ENCODE measurements at places on chromosomes 2 and 18.

DNA sequence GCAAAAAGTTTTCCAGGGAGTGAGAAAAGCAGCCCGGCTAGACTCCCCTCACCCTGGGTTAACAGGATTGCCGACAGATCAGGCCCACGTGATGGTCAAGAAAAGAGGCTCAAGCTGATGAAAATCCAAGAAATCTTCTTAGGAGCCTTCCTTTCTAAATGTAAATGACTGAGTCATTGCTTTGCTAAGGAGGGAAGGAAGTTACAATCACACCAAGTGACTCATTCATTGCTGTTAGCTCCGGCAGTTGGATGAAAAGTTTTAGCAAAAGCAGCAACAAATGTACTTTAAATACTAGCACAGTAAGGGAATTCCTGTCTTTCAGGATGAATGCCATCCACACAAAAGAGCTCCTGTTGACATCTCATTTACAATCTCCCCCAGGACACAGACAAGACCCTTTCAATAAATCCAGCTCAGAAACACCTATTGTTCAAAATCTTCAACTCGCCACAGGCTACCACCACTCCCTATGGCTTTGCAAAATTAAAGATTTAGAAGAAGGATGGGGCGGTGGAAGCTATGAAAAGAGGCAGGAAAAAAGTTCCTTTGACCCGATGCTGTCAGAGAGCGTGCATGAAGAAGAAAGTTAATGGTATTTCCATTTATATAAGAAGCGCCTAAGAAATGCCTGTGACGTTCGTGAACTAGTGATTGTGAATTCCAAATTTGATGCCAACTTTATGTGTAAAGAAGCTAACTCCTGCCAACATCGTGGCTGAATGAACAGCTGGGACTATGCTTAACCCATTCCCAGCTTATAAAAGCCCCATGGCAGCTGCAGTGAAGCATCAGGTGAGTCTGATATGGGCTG, 153.7 kb downstream of the TGIF1 start:
- DNase-seq = no peak

DNA sequence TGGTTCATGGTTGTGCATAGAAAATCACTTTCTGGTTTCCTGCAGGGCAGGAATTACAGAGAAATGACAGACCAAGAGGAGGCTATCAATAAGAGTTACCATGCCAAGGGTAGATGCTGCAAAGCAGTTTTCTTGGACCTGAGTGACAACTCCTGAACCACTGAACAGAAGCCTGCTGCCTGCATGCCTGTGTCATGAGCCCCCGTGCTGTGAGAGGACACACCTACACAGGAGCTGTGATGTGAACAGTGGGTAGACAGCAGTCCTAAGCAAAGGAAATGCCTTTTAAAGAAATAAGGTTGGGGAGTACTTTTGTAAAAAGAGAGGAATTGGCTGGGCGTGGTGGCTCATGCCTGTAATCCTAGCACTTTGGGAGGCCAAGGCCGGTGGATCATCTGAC, 54.2 kb upstream of the CREB1 start:
- DNase-seq = no peak

DNA sequence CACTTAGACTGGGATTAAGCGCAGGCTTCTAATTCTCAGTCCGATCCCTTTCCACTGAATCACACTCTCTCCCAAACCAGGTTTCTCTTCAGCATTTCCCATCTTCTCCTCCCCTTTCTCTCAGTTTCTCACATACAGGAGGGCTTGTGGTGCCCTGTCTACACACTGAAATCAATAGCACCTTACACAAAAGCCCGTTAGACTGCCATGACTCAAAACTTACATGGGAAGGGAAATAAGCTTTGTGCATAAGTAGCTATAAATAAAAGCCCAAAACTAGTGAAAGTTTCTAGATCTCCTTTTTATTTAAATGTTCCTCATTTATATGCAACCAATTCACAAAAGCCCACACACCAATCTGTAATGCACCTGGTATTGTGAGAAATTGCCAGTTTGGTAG, 318.4 kb downstream of the TXNL1 start:
- DNase-seq = no peak

DNA sequence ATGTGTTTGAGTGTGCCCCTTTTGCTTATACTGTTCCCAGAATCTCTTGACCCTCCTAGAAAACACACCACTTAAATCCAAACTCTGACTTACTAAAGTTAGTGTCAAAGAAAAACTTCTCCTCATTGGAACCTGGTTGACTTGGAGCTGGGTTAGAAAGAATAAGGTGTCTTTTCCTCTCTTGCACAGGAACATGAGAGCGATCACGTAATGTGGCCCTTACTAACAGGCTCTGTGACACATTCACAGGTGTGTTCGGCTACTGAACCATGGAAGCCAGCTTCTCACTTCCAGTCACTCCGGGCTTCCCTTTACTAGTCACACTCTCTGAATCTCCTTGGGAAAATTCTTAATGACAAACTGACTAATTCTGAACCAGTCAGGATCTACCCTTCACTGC, 5.4 kb upstream of the POU3F3 start:
- DNase-seq = no peak

DNA sequence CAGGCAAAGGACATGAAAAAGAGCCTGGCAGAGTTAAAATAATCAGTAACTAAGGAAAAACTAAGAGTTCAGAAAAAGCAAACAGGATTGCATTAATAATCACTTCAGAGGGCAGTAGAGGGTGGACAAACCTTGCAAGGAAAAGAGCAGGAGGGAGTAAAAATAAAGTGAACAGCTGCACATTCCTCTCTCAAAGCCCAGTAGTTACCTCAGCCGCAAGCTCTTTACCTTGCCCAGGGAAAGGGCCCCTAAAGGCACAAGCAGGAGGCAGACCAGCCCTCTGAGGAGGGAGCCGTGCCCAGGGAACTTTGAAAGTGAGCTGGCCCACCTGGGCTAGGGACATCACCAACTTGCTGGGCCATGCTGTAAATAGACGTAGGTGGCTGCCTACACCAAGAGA, 196.9 kb downstream of the C1D start:
- no peak for DNase-seq

- DNase-seq = no peak
These were observed 87.8 kb downstream of the MAP2 start for GRCh38 chr2:209511637-209512036.

GRCh38 chr2:140348826-140349225, 1568.6 kb upstream of the NXPH2 start:
- DNase-seq = no peak

GRCh38 chr2:220544049-220544448, 916.6 kb downstream of the SLC4A3 start:
- no peak for DNase-seq

- DNase-seq = no peak
These were observed 550 bp downstream of the RAB1A start for GRCh38 chr2:65129286-65129825.

- DNase-seq = no peak
These were observed 47.0 kb downstream of the UGP2 start for GRCh38 chr2:63888490-63889402.

DNA sequence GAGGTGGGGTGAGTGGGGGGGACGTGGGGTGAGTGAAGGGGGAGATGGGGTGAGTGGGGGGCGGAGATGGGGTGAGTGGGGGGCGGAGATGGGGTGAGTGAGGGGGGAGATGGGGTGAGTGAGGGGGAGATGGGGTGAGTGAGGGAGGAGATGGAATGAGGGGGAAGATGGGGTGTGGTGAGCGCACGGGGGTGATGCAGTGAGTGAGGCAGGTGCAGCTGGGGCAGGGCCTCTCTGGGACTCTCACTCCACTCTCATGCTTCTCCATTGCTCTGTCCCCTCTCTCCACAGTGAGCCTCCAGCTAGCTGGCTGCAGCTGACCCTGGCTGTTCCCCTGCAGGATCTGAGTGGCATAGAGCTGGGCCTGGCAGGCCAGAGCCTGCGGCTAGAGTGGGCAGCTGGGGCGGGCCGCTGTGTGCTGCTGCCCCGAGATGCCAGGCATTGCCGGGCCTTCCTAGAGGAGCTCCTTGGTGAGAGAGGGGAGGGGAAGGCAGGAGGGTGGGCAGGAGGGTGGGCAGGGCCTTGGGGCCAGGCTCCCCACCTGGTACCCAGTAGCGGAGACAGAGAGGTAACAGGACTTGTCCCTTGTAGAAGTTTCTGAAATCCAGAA, 13.9 kb upstream of the SLC4A3 start:
- no peak for DNase-seq

- DNase-seq = no peak
These were observed 335.1 kb upstream of the ZNF521 start for GRCh38 chr18:25686960-25687500.

DNA sequence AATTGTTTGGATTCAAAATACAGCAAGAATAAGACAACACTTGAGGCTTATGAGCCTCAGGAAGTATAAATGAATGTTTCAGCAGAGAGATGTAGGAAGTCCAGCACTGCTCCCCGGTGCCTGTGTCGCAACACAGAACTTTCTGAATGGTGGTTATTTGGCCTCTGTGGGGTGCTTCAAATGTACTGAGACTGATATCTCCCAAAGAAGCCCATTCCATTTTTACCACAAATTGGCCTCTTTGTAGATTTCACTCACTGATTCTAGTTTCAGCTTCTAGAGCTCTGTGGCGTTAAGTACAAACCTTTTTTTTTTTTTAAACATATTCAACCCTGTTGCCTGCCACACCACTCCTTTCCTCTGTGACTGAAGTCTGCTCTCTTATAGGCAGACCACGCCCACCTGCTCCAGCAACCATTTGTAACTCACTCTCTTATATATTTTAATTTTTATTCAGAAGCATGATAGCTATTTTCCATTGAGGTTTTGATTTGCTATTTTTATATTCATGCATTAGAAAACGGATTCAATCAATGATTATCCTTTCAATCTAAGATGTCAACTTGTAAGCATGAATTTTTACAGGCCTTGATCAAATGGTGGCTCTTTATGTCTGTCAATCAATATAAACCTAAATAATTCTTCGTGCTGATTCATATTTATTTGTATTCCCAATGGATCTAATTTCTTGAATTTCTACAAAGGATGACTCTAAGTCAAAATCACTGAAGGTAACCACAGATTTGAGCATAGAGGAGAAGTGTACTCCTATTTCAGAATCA, 277.1 kb upstream of the CCDC68 start:
- DNase-seq = no peak

DNA sequence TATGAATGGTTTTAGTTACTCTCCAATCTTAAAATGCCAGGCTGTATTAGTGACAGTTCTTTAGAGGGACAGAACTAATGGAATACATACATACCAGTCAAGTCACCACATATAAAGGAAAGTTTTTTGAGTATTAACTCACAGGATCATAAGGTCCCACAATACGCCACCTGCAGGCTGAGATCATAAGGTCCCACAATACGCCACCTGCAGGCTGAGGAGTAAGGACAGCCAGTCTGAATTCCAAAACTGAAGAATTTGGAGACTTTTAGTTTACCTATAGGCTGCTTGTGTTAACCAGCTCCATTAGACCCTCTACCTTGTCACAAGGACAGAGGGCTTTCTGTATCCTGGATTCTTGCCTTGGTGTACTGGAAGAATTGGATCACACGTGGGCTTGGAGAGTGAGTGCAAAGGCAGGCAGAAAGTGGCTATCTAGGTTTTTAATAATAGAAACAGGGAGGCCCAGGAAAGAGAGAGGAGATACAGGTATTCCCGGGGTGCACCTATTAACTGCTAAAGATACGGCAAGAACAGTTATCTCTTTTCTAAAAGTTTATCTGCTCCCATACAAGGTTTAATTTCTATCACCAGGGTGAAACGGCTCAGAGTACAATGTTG, 234.9 kb upstream of the CYRIA start:
- no peak for DNase-seq

DNA sequence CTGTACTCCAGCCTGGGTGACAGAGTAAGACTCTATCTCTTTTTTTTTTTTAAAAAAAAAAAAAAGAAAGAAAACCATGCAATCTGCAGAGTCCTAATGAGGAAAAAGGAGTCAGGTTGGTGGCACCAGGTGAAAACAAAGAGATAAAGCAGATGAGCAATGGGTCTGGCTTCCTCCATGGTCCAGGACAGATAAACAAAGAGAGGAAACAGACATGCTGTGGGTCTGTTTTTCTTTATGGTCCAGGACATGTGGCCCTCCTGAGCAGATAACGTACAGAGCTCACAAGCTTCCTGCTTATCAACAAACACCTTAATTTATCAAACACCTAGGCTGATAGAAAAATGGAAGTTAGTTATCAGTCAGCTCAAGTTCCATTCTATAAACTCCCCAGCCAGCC, 24.4 kb upstream of the TUBB6 start:
- no peak for DNase-seq

DNA sequence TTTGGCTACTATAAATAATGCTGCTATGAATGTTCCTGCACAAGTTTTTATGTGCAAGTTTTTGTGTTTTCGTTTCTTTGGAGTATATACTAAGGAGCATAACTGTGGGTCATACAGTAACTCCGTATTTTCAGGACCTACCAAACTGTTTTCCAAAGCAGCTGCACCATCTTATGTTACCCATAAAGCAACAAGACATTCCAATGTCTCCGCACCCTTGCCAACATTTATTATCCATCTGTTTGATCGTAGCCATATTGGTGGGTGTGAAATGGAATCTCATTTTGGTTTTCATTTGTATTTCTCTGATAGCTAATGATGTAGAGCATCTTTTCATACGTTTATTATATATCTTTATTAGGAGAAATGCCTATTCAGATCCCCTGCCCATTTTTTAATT, 13.8 kb downstream of the TMEM131 start:
- DNase-seq = no peak

- no peak for DNase-seq
These were observed 67.0 kb upstream of the RASGRP3 start for GRCh38 chr2:33409417-33409955.

GRCh38 chr2:46779447-46779941, 136.1 kb downstream of the MCFD2 start:
- no peak for DNase-seq

DNA sequence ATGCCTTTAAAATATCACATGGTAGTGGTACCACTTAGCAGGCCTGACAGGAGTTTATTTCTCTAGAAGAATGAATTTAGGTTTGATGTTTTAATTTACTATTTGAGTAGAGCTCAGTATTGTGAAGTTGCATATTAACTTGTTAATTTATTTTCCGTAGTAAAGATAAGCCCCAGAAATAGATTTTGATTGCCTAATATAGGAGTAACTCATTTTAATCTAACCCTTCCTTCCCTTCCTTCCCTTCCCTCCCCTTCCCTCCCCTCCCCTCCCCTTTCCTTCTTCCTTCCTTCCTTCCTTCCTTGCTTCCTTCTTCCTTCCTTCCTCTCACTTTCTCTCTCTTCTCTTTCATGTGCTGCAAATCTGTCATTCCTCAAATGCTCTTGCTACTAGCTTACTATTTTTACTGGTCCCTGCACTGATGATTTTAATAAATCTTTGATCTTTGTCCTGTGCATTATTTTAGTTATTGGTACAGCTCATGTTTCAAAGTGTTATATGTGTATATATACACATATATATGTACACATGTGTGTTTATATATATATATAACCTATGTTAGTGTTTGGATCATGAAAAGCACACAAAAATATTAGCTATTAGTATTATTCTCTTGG, 862.6 kb upstream of the CNTNAP5 start:
- no peak for DNase-seq

GRCh38 chr2:144516411-144516980, 3.4 kb downstream of the ZEB2 start:
- no peak for DNase-seq
